ENCODE measurements at places on chromosomes 3 and 15.

DNA sequence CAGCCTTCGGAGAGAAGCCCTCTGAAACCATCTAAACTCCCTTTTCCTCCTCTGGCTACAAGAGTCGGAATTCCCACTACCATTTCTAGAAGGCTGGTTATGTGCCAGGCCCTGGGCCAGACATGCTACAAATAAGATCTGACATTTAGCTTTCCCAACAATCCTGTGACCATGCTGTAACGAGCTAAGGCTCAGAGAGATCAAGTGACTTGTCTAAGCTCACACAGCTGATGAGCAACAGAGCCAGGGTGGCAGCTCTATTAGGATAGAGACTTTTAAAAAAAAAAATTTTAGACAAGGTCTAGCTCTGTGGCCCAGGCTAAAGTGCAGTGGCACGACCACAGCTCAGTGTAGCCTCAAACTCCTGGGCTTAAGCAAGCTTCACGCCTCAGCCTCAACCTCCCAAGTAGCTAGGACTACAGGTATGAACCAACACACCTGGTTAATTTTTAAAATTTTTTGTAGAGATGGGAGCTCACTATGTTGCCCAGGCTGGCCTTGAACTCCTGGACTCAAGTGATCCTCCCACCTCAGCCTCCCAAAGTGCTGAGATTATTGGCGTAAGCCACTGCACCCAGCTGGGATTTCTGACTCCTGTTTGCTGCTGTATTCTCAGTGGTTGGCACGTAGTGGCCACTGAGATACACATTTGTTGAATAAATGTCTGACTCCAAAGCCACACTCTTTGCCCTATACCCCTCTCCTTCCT lies 34.6 kb downstream of the LSM3 start:
- DNase-seq, result no peak

DNA sequence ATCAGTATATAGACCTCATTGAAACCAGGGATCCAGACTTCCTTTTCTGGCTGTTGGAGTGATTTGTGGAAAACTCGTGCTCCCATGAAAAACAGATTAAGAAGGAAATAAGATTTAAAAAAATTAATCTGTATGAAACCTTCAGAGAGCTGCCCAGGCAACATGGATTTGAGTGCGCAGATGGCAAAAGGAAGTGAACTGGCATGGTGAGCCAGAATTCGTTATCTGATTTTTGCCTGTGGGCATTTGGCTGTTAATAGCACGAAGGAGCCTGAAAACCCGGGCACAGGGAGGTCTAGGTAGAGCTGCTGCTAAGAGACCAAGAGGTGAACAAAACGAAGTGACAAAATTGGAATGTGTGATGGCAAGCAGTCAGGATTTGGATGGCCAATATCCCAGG lies 19.1 kb upstream of the SPINK8 start:
- no peak for DNase-seq

- no peak for DNase-seq
These were observed 5.8 kb upstream of the DUT start for GRCh38 chr15:48325400-48325799.

GRCh38 chr15:68083463-68083862 lies 29.3 kb downstream of the PIAS1 start:
- DNase-seq, result no peak

DNA sequence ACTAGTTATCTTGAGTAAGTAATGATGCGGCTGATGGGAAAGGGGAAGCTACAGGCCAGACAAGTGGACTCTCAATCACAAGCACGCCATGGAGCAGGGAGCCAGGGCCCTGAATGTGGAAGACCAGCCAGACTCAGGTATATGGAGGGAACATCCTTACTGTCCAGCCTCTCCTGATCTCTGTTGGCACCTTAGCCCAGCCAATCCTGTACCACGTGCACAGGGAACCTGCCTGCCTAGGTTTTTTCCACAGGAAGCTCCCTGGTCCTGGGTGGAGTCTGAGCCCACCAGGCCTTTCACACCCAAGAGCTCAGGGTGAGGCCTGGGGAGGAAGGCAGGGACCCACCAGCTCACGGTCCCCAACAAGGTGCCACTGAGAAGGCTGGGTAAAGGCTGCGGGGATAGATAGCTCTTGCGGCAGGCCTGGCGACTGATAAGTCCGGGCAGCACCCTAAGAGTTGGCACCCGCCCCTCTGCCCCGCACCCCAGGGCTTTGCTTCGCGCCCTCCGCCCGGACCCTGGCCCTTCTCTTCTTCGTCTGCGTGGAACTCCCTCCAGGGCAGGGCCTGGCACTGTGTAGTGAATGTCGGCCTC lies 933 bp upstream of the APEH start:
- peak; percentile 17 for DNase-seq

- DNase-seq, result peak; percentile 79
These were observed 6.0 kb upstream of the SRP14 start for GRCh38 chr15:40044717-40045571.

DNA sequence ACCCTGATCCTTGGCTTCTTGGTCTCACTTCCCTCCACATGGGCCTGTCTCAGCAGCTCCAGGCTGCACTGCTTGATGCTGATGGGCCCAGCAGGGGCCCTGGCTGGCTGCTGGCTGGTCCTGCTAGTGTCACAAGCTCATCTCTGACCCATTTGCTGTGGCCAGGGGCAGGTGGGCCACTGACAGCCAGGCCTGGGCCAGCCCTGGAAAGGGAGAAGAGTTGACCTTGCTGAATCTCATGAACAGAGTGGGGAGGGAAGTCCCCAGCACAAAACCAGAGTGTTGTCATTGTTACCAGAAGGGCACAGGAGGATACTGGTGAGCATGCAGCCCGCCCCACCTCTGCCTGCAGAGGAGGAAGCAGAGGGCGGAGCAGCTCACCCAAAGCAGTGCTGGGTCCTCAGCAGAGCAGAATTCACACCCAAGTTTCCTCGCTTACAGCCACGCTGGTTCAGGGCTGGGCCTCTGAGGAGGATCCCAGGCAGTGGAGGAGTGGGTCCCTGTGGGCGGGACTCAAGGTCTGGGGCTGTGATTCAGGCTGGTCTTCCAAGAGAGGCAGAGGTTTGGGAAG lies 7.6 kb upstream of the KLF15 start:
- no peak for DNase-seq

DNA sequence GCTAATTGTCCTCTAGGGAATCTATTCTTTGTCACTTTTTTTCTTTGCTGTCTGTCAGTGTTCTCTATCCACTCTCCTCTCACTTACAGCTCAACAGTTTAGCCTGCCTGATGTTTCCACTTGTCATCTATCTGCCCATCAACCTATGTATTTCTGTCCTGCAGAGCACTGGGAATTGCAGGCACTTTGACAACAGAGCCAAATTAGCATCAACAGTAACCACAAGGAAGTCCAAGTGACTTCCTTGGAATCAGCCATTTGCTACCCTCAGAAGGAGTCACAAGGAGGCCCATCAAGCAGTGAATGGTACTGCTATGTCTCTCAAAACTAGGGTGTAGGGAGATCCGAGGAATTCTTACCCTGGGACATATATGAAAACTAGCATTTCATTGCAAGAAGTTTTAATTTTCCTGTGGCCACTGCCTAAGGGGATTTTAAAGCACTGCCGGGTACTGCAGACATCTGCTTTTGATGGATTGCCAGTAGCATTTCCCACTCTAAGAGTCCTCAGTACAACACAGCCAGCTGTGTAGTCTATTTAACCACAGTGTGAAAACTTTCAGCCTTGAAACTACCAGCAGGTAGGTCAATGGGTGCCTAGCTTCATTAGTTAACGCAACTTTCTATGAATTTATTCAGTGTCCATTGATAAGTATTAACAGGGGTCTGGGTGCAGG lies 898.8 kb downstream of the NTRK3 start:
- DNase-seq, result no peak

GRCh38 chr15:40927495-40927872 lies 1.7 kb upstream of the DLL4 start:
- no peak for DNase-seq

GRCh38 chr15:42528970-42529369 lies 19.6 kb downstream of the LRRC57 start:
- DNase-seq, result no peak

GRCh38 chr15:100651253-100651652 lies 48.9 kb downstream of the ASB7 start:
- no peak for DNase-seq

DNA sequence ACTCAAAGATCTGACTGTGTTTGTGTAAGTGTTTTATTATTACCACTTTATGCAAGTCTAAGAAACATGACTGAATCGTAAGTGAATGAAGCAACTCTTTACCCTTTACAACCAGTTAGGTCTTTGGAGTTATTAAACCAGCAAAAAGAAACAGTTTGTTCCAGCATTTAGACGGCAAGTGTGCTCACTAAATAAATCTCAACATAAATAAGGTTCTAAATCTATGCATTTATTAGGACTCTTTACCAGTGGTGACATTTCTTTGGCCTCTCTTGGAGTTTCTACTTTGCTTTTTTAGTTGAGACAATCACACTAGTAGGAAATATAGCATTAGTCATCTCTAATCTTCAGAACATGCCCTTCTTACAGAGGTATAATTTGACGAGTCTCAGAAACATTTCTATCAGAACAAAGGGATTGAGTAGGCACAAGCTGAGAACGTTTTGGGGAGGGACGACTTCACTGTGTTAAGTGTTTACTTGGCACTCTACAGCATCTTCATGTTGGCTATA lies 739.9 kb upstream of the NR2F2 start:
- no peak for DNase-seq

- no peak for DNase-seq
These were observed 73.8 kb downstream of the RBPMS2 start for GRCh38 chr15:64701482-64702184.

- no peak for DNase-seq
These were observed 281.6 kb downstream of the PLCL2 start for GRCh38 chr3:17166369-17166768.

- DNase-seq, result no peak
These were observed 100.4 kb upstream of the NDN start for GRCh38 chr15:23787346-23788105.

DNA sequence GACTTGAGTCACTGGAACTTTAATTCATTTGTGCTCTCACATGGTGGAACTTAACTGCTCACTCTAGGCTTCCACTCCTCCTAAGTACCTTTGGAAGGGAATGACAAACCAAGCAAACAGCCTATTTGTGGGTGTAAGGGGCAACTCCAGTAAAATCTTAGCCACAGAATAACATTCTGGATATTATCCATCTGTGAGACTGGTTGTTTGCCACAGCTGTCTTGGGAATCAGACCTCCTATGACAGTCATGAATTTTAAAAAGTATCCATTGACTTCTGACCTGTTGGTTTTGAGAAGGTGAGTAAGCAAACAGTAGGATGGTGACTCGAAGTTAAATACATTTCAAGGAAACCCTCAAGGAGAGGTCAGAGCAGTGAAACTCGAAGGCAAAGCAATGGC lies 147.3 kb upstream of the CDIN1 start:
- no peak for DNase-seq

DNA sequence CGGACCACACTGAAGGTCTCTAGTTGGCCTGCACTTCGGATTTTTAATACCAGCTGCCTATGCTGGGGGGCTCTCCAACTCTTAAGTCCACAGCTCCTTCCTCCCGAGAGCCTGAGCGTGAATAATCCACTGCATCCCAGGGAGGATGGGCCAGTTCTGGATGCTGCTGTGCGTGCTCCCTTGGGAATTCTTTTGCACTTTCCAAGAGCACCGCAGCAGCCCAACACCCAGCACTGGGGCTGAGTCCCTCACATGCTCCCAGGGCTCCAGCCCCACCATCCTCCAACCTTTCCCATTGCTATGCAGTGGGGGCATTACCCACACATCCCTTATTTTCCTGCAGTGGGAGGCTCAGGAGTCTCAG lies 136.4 kb upstream of the IQSEC1 start:
- DNase-seq, result no peak

GRCh38 chr15:61064651-61065050 lies 164.5 kb downstream of the RORA start:
- DNase-seq, result no peak

DNA sequence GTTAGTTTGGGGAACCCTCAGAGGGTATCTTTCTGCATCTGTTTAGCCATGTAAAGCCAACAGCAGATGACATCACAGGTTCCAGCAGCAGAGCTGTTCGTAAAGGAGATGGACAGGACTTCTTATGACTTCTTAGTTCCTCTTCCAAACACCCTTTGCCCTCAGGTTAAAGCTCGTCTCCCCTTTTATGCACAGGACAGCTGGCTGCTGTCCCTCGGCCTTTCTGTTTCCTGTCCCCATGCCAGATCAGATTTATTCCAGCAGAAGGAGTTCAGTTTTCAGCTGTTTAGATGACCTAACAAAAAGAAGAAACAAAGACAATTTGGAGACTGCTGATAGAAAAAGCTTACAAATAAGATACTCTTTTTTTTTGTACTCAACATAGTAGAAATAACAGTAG lies 45.1 kb downstream of the SEC22A start:
- DNase-seq, result no peak

DNA sequence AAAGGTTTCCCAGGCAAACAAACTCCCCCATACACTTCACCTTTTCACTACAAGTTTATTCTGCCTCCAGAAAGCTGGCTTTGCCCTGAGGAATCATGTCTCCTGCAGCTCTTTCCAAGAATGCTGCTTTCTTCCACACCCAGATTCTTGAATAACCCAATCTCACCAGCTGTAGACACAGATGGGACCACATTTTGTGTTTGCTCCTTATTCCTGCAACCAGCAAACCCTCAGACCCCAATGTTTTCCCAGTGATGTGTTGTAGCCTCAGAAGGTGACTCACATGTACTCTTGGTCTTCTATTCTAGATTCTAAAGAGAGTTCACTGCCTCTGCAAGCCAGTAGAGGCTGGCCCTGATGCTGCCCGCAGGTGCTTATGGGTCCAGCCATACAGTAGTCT lies 23.6 kb upstream of the TRIM59 start:
- no peak for DNase-seq

GRCh38 chr3:48504051-48504946 lies at the start of gene SHISA5:
SHISA5 (minus strand) TSS chr3:48504174; CDS start chr3:48504094, 80 bp downstream.
- DNase-seq, result peak; percentile 45

DNA sequence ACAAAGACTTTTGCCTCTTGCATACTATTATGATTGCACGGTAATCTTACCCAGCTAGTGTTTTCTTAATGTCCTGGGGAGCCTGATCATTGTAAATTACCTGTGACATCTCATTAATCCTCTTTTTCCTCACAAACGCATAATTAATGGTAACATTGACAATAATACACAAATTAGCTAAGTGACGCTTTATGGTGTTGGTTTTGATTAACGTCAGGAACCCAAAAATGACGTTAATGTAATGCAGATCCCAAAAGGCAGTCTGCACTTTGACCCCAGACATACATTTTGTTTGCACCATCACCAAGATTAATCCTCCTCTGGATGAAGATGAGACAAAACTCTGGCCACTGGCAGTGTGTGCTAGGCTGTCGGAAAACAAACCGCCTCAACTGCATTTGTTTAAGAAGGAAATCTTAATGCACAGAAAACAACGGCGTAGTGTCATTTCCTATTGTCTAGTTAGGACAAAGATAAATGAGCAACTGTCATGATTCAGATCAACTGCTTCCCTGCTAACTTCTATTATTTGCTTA lies 83.9 kb upstream of the CDIN1 start:
- no peak for DNase-seq
